NCI-H1105 treated with DMSO at 0.1 percent for 48 hours (cell line): ENCODE measurements at places on chromosomes 3 and 15.
A peak's percentile ranks its signal among the peaks of the same experiment; 100 is the strongest.

GRCh38 chr3:10399634-10400033, 78.7 kb upstream of the SEC13 start:
- DNase-seq = no peak

DNA sequence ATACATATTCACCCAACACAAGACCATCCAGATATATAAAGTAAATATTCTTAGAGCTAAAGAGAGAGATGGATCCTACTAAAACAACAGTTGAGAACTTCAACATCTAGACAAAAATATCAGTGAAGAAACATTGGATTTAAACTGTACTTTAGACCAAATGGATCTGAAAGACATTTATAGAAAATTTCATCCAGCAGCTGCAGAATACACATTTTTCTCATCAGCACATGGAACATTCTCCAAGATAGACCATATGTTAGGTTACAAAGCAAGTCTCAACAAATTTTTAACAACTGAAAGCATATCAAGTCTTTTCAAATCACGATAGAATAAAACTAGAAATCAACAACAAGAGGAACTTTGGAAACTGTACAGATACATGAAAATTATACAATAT, 369.0 kb upstream of the CCDC54 start:
- no peak for DNase-seq

DNA sequence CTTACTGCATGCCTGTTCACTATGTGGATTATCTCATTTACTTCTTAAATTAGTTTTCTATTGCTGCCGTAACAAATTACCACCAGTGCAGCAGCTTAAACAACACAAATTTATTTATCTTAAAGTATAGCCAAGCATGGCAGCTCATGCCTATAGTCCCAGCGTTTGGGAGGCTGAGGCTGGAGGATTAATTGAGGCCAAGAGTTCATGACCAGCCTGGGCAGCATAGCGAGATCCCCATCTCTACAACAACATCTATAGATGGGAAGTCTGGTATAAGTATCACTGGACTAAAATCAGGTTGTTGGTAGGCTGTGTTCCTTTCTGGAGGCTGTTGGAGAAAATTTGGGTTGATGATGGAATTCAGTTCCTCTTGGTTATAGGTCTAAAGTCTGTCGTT, 5.1 kb downstream of the SLC2A2 start:
- no peak for DNase-seq

GRCh38 chr15:88680241-88681001, 41.6 kb downstream of the ISG20 start:
- no peak for DNase-seq

DNA sequence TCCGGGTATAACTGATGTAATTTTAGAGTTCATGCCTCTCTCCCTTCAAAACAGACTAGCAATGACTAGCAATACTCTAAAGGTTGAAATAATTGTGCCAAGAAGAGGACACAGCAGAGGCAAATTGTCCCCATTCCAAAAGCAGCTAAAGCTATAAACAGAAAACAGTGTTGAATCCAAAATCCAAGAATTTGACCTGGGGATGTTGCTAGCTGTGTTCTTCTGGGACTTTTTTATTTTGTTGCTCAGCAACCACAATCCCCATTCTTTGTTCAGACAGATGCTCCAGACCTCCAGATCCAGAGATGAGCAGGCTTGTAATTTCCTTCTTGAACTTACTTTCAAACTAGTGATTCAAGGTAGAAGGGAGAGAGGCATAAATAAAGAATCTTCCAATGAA, 191.5 kb downstream of the FOXB1 start:
- no peak for DNase-seq

DNA sequence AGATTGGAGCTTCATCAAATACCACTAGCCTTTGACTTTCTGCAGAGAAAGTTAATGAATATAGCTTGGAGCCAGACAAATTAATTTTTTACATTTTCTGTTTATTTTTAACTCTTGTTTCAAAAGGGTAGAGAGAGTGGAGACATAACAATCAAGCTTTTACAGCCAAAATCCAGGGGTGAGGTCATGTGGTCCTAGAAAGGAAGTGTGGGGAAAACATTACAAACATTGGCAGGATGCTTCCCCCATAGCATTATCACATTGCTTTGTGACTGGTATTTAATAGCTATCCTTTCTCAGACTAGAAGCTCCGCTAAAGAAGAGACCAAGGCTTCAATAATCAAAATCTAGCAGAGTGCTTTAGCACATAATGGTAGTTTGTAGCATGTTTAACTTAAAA, 46.4 kb upstream of the PHLDB2 start:
- DNase-seq = no peak

- no peak for DNase-seq
Observed at GRCh38 chr15:31461911-31462480, 135.4 kb downstream of the KLF13 start.

DNA sequence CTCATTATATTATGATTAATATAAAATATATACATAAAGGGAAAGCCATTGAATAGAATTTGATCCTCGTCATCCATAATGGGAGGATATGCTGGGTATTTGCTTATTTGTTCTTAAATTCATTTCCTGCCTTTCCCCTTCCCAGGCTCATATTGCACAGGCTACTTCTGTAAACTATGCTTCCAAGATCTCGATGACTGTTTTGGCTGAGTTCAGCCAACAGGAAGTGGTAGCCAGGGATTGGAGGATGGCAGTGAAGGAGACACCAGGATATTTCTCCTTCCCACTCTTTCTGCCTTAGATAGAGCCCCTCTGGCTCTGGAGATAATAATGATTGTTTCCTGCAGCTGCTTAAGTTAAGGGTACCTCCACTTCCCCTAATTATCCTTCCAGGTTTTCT, 44.3 kb upstream of the DYNC1LI1 start:
- no peak for DNase-seq

GRCh38 chr3:192958219-192958872, 40.7 kb upstream of the MB21D2 start:
- no peak for DNase-seq

- DNase-seq = no peak
Observed at GRCh38 chr15:101781928-101782327, 21.4 kb upstream of the OR4F6 start.

- DNase-seq = no peak
Observed at GRCh38 chr3:155560594-155560993, 184.3 kb downstream of the PLCH1 start.

DNA sequence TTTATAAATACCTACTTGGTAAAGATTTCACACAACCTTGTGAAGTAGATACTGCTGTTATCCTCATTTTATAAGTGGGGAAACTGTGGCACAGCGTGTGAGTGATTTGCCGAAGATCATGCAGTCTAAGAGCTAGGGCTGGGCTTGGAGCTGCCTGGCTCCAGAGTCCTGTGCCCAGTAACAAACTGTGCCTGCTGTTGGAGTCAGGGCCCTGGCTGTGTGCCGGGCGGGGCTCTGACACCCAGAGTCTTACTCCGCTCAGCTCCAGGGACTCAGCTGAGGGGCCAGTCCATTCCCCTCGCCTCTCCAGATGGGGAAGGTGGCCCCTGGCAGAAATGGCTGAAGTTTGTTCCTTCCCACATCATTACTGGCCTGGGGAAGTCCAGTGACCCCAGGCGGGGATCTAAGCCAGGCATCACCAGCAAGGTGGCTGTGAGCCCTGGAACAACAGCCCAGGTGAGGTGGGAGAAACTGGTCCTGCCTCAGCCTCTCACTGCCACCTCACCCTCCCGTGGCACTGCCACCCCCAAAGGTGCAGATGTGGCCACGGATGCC, 17.3 kb upstream of the PLXNA1 start:
- DNase-seq = no peak

- no peak for DNase-seq
Observed at GRCh38 chr15:95559875-95560394, 770.6 kb upstream of the NR2F2 start.

- DNase-seq = no peak
Observed at GRCh38 chr3:31178467-31178866, 284.0 kb upstream of the GADL1 start.

DNA sequence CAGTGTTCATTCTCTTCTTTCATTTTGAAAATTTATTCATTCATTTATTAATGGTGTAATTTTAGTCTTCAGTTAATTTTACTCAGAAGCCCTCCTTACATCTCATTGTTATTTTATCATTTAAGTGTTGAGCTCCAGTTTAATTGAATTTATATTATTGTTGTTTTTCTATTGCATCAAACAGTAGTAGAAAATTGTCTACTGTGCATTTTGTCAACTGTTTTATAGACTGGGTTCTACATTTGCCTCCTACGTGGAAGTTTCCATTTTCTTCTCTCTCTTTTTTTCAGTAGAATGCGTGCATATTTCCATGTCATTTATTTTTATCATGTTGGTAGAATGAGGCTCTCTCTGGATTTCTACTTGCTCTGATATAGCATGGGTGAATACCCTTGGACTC, 487.4 kb downstream of the NR2F2 start:
- no peak for DNase-seq

GRCh38 chr3:153029350-153029749, 132.7 kb upstream of the RAP2B start:
- DNase-seq = peak; percentile 29

GRCh38 chr3:168645180-168645579, 549.5 kb upstream of the GOLIM4 start:
- DNase-seq = no peak

GRCh38 chr3:50156549-50157493, 1.7 kb downstream of the SEMA3F start:
- DNase-seq = no peak

DNA sequence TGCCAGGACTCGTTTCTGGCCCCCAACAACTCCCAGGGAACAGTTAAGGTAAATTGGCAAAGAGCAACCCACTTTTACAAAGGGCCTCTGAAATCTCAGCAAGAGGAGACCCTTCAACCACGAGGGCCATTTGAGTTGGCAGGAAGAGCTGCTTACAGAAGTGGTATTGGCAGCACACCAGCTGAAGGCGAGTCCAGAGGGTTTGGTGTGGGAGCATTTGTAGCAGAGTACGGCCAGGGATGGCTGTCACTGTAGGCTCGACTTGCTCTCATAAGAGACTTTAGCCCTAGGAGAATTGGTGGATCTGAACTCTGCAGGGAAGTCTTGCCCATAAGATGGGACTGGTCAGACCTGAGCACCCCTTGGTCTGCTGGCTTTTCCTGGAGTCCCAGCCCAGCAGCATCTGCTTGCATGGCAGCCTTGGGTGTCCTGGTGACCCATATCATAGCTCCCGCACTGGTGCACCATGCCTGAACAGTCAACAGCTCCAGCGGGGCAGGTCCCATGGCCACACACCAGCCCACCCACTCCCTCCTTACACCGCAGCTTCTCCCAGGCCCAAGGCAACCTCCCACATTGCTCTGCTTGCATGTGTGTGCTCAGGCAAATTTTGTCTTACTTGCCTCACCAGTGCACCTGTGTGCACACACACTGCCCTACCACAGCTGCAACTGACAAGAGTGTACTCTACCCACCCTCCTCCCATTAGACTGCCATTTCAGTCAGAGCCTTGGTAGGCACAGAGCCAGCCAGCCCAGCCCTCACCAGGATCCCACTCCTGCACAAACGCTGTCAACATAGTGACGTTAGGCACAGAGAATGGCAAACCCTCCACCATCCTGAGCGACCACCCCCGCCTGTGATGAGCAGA, 861.6 kb upstream of the DPPA4 start:
- peak; percentile 62 for DNase-seq

DNA sequence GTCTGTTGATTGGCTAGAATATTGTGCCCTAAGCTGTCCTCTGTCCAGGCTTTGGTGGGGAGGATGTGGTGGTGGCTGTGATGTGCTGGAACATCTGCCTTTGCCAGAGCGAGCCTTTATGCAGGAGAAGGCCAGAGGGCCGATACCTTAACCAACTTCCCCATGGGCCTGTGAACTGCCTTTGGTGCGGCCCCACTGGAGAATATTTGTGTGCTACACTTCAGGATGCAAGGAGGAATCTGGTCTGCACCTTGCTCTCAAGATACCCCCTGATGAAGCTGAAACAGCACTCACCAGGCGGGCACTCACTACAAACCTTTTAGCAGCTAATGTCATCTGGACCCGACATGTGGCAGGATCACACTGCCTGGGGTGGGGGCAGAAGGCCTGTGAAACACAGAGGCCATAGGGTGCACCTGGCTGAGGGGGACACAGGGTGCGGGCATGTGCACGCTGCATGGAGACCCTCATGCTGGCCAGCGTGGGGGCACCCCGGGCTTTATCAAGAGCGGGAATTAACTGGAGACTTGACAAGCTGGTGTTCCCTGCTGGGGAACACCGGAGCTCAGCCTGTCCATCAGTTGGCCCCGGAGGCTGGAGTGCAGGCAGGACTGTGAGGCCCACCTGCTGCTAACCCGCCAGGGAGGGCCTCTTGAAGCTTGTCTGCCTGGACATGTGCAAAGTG, 16.4 kb downstream of the PRR23E start:
- DNase-seq = peak; percentile 88

GRCh38 chr15:85072917-85073316, 91.3 kb downstream of the PDE8A start:
- DNase-seq = no peak

DNA sequence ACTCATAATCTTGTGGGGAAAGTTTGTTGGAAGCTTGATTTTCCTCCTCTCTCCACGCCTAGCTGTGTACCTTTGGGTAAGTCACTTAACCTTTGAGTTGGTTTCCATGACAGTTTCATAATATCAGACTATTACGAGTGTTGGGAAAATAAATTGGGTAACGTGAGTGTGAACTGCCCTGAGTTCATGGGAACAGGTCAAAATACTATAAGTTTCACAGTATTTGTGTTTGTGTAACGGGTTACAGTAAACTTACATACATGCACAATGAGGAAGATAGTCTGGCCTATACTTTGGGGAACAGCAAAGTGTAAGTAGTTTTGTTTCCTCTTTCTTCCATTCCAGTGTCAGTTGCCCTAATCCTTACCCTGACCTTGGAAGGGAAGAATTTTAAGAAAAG, 509.9 kb downstream of the MECOM start:
- no peak for DNase-seq

DNA sequence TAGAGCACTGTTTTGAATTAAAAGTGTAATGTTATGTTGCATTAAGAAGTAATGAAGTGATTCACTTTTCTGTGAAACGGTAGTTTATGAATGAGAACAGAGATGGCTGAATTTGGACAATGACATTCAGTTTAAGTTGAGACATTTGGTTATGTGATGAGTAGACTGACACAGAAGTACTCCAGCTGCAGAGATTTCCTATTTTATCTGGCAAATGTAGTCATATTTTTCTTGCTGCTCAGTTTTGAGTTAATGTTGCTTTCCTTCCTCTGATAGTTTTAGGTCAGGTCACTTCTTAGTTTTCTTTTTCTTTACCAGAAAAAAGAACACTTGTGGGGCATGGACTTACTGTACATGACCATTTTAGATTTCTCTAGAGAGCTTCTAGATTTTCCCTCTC, 51.2 kb downstream of the ASB7 start:
- DNase-seq = no peak

DNA sequence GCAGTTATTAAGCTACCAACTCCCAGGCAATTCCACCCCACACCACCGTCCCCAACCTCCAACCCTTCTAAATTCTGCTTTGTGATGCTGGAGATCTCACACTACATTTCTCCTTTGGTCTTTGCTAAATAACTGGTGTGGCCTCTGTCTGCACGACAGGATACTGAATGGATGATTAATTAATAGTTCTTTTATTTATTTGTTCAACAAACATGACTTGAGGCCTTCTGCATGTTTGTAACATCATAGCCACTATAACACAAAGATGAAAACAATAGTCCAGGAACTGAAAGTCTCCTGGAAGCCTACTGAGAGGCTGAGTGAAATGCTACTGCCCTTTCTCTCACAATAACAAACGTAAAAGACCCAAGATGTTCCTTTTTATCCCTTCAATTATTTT, 609.5 kb upstream of the UBE2E2 start:
- DNase-seq = no peak
